Activated effector memory CD4-positive, alpha-beta T cell treated with Interleukin-2 at 50 U/mL for 16 hours (primary cell): ENCODE measurements at places on chromosomes 2 and 18.

DNA sequence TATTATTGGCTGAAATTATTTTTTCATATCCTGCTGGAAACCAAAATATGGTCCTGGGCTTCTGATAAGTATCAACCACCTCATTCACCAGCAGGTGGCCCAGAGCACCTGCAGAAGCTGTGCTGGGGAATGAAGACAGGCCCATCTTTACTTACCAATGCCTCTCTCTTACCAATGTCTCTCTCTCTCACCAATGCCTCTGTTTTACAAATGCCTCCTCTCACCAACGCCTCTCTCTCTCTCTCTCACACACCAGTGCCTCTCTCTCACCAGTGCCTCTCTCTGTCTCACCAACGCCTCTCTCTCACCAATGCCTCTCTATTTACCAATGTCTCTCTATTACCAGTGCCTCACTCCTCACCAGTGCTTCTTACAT, 2.3 kb upstream of the MAL start:
- peak; percentile 57 for DNase-seq

- DNase-seq, result no peak
Observed at GRCh38 chr2:134225173-134225572, 28.7 kb upstream of the MGAT5 start.

- no peak for DNase-seq
Observed at GRCh38 chr2:122236152-122236874, 480.9 kb downstream of the TSN start.

GRCh38 chr2:185833864-185834263, 95.3 kb downstream of the FSIP2 start:
- DNase-seq, result no peak

DNA sequence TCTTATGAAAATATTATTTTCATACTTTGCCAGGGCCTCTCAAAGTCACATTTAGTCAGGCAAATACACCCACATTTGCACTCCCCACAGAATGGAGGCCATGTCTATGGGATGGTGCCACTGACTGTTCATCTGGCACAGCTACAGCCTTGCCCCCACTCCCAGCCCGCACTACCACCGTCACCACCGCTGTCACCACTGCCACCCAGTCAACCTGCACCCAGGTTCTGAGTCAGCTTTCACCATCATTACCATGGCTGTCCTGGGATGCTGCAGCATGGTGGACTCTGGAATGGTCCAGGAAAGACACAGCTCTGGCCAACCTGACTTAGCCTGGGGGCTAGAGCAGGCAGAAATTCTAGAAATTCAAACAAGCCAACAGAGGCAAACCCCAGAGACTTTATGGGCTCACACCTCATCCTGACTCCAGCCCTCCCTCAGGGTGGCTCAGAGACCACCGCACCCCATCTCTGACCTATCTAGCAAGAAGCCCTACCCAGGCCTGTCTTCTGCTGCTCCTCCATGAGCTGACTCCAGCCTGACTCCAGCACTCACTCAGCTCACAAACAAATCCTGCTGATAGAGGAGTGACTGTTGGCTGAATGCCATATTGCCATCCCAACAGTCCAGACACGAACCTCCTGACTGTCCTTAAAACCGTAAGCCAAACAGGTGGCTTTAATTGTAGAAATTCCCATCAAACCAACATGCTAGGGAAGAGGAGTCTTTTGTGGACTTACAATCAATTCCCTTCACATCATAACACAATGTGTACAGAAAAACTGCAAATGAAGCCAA, 28.0 kb downstream of the DNER start:
- DNase-seq, result no peak

DNA sequence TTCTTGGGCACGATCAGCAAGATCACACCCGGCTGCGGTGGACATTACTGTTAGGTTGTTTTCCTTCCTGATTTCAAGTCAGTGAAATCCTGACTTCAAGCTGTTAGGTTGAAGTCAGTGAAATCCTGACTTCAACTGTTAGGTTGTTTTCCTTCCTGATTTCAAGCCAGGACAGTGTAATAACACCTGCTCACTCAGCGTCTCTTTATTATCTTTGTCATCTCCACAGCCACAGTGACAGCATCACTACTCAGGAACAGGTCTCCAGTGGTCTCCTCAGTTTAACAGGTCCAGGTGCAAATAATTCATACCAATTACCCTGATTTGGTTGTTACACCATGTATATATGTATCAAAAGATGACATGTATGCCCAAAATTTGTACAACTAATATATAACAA, 208.1 kb upstream of the REG3G start:
- no peak for DNase-seq

- no peak for DNase-seq
Observed at GRCh38 chr18:6564950-6565814, 150.5 kb upstream of the L3MBTL4 start.

GRCh38 chr2:47535073-47535472, 132.1 kb downstream of the MSH2 start:
- DNase-seq, result no peak

DNA sequence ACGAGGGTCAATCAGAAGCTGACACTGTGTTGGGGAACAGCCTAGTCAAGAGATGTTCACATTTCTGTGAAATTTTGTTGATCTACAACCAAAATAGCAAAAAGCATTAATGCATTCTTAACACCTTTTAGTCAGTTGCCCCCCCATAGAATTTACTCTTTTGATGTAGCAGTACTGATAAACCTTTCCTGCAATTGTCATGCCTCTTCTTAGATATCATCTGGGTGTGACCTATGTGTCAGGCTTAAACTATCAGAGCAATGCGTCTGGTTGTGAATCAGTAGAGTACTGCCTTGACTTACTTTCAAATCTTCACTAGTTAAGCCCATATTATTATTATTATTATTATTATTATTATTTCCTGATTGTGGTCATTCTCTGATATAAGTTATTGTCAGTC, 61.9 kb downstream of the GREB1L start:
- DNase-seq, result no peak

- DNase-seq, result no peak
Observed at GRCh38 chr2:77484026-77484425, 38.1 kb downstream of the LRRTM4 start.

DNA sequence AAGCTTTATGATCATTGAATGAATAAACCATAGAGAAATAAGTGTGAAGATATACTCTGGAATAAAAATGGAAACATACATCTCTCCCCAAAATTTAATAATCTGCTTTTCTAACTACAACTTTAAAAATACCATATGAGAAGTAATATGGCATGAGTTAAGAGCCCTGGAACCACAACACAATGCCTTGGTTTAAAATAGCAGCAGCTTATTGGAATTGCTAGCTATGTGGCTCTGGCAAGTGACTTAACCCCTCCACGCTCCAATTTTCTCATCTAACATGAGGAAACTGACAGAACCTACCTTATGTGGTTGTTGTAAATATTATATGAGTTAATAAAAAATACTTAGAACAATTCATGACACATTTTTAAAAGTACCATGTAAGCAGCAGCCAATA, 76.4 kb downstream of the VPS54 start:
- DNase-seq, result no peak

- DNase-seq, result no peak
Observed at GRCh38 chr18:55491616-55492015, 96.4 kb downstream of the TCF4 start.

GRCh38 chr2:135965756-135966155, 19.7 kb downstream of the DARS1 start:
- DNase-seq, result no peak

GRCh38 chr18:12092398-12093229, 1.0 kb upstream of the ANKRD62 start:
- DNase-seq, result no peak

GRCh38 chr2:128533101-128533500, 214.4 kb upstream of the HS6ST1 start:
- no peak for DNase-seq

- DNase-seq, result no peak
Observed at GRCh38 chr2:171813126-171813525, 80.9 kb downstream of the SLC25A12 start.

GRCh38 chr2:199870581-199870980, 19.6 kb upstream of the FTCDNL1 start:
- DNase-seq, result no peak

DNA sequence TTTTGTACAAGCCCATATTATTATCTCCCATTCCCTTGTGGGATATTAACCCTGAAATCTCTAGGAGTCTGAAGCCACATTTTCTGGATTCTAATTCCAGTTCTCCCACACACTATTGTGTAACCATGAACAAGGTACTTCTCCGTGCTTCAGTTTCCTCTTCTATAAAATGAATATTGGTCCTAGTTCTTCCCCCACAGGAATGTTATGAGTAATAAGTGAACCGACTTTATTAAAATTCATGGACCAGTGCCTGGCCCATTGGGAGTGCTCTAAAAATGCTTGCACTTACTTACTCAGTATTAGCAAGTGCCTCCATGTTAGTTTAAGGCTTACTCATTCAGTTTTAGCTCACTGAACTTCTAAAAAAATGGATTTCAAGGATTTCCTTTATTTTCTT, 1.4 kb upstream of the ACMSD start:
- DNase-seq, result no peak
